H9 (cell line): ENCODE measurements at places on chromosomes 1 and 21. TPM values are rescaled to one million over a fixed set of nuclear protein-coding genes. Genes with fewer than 3 reads are reported as not detected.

DNA sequence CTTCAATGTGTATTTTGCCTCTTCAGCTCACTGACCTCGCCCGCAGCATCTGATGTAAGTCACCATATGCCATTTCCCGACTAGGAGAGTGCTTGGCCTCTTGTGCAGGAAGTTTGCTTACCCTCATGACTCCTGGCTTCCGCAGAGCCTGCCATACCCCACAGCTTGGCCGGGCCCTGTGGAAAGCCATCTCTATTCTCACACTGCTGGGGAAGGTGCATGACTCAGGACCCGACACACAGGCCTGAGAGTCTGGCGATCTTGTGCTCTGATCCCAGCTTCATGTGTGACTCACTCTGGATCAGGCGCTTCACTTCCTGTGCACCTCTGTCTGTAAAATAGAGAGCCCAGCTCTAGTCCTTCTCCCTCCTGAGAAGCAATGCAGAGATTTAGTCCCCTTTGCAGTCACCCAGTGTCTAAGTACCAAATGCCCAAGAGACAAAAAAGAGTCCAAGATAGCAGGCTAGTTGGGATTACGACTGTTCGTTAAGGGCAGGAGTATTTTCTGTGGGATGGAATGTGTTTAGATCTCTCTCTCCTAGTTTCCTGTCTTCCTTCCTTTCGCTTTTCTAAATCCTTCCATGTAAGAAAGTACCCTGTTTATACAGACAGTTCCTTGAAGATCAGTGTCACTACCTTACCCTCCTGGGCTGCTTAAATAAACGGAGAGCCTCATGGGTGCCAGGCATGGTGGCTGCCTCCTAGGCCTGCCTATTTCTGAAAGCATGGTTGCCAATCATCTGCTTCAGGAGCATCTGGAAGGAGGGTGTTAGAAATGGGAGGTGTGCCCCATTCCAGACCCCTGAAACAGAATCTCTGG, 62.8 kb upstream of the KIF26B start:
- DNase-seq, result no peak

- DNase-seq, result no peak
Measured at GRCh38 chr1:62856960-62857359, 73.0 kb downstream of the ATG4C start.

- no peak for DNase-seq
Measured at GRCh38 chr1:19909392-19909791, 14.0 kb downstream of the PLA2G2E start.

DNA sequence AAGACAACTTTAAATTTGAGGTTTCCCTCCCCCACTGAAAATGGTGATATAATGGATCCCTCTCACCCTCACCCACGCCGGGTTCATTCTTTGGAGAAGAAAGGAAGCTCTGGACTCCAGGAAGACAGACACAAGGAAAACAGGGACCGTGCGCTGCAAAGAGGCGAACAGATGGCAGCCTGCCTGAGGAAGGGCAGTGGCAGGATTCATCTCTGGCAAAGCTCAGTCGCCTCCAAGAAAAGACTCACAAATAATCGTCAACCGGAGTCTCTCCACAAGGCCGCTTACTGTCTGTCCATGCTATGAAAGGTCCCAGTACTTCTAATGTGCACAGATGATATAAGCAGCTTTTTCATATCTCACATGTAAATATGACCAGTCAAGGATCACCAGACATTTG, 110.3 kb downstream of the TIAM1 start:
- no peak for DNase-seq

GRCh38 chr1:223500560-223501425, 107.6 kb downstream of the CCDC185 start:
- DNase-seq, result no peak

DNA sequence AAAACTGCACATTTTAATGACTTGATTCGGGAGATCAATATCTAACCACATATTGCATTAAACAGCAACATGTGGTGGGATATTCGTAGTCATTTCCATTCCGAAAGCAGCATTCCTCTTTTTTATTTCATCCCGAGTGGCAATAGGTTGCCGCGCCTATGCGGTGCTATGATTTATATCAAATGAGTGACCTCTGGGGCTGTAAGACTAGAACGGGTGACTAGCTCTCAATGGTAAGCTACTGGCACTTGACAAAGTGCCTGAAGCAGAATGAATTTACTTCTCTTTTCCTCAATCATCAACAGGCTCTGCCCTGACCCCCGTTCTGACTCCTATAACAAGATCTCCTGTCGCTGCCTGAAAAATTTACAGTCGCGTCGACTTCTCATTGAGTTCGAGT, 162.3 kb downstream of the ZNF281 start:
- no peak for DNase-seq

DNA sequence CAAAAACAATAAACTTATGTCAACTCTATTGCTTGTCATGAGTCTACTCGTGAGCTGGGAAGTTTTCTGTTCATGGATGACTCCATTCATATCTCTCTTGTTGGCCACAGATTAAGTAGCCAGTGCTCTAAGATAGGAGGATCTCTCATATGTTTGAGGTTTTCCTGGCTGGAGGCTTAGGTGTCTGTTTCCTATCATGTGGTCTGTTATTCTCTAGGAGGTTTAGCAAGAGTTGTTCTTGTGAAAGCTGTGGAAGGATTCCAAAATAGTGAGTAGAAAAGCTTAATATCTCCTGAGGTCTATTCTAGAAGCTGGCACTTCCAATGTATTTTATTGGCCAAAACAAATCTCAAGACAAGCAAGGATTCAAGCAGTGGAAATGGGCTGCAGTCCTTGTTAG, 5.8 kb upstream of the KRTAP20-2 start:
- DNase-seq, result no peak

Gene CGN
- 29.9 and 30.9 TPM in 2 replicates for total RNA-seq

Gene LIPI
- total RNA-seq, result not detected in 2 replicates

Gene KCNJ10
- 0.42 and 0.44 TPM in 2 replicates for total RNA-seq
